Tibial artery (tissue), 4 donors: ENCODE measurements at places on chromosomes 5 and 9.

GRCh38 chr5:88658886-88659285, 224.1 kb downstream of the MEF2C start:
- no peak for DNase-seq

GRCh38 chr5:40401284-40402006, 278.3 kb upstream of the PTGER4 start:
- DNase-seq, result no peak

DNA sequence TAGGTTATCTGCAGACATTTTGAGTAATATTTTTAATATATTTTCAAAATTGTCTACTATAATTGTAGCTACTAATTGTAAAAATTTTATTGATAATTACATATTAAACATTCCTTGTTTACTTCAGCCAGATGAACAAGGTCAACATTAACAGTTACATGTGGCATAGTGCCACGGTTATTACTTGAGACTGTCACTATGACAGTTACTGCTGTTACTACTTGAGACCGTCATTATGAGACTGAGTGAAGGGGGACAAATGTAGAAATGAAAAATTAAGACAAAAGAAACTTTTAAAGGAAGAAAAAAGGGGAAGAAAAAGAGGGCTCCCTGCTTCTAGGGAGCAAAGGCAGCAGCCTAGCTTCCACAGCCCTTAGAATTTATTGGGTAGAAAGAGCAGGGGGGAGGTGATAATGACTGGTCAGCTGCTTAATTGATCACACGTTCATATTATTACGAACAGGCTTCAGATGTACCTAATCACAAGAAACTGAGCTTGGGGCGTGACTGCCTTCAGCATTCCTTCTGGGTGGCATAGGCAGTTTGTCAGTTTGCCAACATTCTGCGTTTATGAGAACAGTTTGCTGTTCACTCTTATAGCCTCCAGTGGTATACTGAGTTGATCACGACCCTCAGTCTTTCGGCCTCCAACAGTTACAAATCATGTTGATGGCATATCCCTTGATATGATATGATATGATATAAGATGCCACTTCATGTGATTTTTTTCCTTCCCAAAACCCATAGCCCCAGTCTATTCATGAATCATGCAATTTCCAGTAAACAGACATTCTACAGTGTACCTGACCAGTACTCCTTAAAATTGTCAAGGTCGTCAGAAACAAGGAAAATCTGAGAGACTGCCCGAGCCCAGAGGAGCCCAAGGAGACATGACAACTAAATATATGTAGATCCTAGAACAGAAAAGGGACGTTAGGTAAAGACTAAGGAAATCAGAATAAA, 13.1 kb downstream of the MARCHF6 start:
- no peak for DNase-seq

GRCh38 chr5:168875832-168876231, 296.7 kb upstream of the PANK3 start:
- no peak for DNase-seq

DNA sequence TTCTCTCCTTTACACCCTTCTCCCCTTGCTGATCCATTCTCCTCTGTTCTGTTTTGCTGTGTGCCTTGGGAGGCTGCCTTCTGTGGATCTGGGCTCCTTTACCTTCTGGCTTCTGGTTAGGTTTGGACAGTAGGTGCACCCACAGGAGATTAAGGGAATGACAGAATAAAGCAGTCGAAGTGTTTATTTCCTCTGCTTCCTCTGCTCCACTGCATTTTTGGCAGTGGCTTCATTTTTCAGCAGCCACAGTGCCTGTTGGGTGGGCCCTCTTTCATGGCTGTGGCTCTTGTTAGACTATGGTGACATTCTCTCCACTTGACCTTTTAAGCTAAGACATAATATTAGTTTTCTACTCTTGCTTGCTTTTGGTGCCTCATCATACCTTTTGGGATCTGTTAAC, 144.1 kb downstream of the CCDC171 start:
- DNase-seq, result no peak

DNA sequence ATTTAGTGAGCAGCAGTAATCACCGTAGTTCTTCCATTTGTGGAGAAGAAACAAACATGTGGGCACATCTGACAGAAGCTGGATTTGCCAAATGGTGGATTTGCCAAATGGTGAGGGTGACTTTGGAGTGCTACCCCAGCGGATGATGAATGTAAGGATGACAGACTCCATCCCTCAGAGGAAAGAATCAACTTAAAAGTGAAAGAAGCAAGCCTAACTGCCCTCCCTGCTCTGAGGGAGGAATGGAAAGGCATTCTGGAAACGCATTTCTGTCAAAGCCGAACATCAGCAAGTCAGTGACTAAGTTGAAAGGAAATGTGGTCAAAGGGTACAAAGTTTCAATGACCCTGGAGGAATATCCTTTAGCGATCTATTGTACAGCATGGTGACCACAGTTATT, 143.5 kb downstream of the GPBP1 start:
- no peak for DNase-seq

DNA sequence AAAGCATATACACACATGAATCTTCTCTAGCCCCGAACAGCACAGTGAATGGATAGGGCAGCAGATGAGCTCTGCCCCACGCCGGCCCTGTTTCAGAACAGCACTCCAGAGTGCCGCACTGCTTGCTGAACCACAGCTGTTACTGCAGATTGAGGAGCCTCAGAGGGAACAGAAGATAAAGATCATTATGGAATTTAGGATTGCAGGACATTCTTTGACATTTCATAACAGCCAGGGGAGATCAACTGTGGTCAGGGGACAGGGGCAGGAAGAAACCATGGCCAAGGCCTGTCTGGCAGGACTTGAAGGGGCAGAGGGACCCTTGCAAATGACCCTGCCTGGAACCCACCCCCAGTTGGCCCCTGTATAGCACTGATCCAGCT, 20.6 kb downstream of the IRF1 start:
- DNase-seq, result peak; percentile 13
